IMR-90 (cell line): ENCODE measurements at places on chromosomes 5 and 9.

DNA sequence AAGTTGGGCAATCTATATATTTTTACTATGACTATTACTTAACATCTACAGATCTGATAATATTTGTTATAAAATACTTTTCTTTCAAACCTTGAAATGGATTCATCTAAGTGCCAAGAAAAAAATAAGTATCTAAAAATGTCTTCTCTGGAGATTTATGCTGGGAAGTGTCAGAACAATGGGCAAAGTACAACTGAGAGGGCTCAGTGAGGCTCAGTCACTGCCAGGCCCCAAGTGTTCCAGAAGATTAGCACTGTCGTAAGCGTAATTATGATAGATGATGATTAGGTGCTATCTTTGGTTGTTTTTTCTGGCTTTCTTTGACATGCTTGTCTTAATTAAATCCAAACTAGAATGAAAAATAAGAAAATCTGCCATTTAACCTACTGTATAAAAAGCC lies 72.2 kb upstream of the ADAMTS19 start:
- DNase-seq, result no peak

DNA sequence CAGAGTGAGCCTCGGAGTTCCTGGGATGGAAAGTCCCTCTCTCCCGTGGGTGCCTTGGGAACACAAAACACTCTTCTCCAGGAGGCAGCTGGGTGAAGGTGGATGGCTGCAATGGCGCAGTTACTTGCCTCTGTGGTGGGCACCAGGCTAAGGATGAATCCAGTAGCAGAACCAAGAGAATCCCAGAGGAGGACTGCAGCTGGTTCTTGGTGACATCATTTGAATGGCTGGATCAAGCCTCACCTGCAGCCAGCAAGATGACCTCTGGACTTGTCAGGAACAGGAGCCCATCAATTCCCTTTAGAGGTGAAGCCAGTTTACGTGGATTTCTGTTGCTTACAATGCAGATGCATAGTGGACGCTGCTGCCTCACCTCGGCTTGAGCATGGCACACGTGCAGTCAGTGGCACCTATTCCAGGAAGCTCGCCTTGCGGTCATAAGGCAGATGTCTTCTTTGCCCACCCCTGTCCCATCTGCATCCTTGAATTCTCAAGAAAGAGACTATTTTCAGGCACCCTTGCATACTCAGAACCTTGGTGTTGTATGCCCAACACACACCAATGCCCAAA lies 34.1 kb upstream of the ADAMTS2 start:
- DNase-seq, result no peak

DNA sequence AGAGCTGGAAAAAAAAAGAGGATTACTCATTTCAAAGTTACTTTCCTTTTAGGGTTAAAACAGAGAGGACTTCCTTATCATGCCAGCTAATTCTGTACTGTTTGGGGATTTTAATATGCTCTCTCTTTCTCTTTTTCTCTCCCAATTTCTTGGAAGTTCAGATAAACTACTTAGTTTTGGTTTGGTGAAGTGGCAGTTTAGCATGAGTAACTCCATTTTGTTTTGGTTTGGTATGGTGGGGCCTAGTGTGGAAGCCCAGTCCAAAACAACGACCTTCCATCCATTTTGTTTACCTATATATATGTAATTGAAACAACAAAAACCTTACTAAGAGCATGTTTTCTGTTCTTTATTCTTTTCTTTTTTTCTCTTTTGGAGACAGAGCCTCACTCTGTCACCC lies 3.7 kb upstream of the BSPRY start:
- DNase-seq, result no peak

GRCh38 chr5:66851306-66851705 lies 255.1 kb downstream of the MAST4 start:
- peak; percentile 15 for DNase-seq

DNA sequence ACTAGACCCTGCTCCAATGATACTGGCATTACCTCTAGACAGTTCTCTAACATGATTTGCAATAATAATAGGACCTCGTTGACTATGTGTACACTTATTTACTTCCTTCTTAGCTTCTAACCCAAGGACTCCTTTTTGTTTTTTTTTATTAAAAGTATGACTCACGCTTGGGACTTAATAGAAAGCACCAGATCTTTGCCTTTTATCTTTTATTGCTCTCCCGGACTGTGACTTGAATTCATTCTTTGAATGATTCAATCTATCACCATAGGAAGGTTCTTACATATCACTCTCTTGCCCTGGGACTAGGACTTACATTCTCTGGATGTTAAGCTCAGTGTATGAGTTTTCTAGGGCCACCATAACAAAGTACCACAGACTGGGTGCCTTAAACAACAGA lies 9.0 kb downstream of the C9 start:
- DNase-seq, result no peak

DNA sequence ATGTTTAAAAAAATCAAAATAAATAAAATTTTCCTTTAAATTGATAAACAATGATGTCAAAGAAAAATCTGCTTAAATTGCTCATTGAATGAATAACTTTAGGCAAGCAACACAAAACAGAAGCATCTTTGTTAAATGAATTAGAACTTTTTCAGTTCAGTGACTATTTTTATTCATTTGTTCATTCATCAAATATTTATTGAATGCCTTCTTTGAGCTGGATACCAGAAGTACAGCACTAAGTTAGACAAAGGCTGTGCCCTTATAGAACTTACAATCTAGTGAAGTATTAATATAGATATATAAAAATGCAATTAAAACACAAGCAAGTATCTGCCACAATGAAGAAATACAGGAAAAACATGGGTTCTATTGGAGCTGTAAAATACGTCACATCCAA lies 10.8 kb downstream of the FNIP1 start:
- DNase-seq, result no peak

DNA sequence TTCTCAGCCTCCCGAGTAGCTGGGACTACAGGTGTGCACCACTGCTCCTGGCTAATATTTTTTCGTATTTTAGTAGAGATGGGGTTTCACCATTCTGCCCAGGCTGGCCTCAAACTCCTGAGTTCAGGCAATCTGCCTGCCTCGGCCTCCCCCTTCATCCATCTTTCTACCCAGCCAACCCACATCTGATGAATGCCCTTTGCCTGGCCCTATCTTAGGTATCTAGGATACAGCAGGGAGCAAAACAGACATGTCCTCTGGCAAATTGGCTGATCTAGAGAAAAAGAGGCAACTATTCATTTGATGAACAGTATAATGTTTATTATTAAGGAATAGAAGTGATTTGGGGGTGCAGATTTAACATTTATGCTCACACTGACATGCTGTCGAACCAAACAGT lies 123.0 kb downstream of the TRIO start:
- DNase-seq, result no peak

- no peak for DNase-seq
These were observed 35.4 kb downstream of the STXBP1 start for GRCh38 chr9:127647451-127647850.

GRCh38 chr5:3217114-3217513 lies 378.5 kb upstream of the IRX1 start:
- DNase-seq, result no peak

GRCh38 chr5:56466136-56466816 lies 233.1 kb upstream of the ANKRD55 start:
- no peak for DNase-seq

DNA sequence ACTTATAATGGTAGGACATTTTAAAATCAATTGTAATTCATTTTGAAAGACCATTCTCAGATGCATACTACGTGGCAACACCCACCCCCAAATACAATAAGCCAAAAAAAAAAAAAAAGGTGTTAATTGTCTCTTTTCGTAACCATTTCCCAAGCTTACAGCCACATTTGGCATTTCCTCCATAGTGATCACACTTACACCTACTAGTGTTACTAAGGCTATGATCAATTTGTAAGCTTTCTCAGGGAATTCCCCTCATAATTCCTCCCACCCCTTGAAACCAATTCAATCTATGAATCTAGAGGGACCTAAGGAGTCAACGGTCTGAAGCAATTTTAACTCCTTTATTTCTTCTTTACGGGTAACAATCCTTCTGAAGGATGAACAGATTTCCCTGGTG lies 40.1 kb downstream of the NR2F1 start:
- DNase-seq, result no peak

- peak; percentile 11 for DNase-seq
These were observed 556.3 kb upstream of the RGMB start for GRCh38 chr5:98217138-98217537.

GRCh38 chr9:79883073-79883645 lies 311.4 kb downstream of the TLE4 start:
- DNase-seq, result no peak

GRCh38 chr9:100739666-100740065 lies 161.8 kb downstream of the CAVIN4 start:
- DNase-seq, result no peak

DNA sequence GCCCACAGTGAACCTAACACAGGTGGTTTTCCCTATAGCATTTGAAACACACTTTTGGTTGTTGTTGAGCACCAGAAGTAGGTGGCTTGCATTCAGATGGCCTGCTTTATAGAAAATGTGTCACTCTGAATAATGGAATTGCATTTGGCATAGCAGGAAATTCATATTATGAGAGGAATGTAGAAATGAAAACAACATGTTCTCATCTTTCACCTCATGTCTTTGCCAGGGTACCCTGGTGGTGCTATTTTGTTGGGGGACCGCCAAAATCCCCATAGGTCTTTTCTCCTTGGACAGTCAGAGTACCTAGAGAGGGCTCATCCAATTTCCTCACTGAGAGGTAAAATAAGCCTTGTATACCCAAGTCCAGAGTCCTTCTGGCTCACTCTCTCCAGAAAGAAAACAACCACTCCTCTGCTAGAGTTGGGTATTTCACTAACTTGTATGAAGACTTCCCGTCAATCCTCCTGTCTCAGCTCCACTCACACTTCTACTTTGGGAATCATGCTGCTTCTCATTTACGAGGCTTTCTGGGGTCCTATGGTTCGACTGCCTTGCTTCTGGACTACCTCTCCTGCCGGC lies 67.4 kb downstream of the MRPS27 start:
- no peak for DNase-seq

- no peak for DNase-seq
These were observed 39.9 kb downstream of the BICD2 start for GRCh38 chr9:92724528-92725265.

GRCh38 chr5:18048449-18048848 lies 414.2 kb downstream of the TAF11L14 start:
- no peak for DNase-seq

GRCh38 chr5:171342362-171343111 lies 33.5 kb downstream of the TLX3 start:
- DNase-seq, result peak; percentile 71

- DNase-seq, result peak; percentile 87
These were observed 51.5 kb downstream of the MLLT3 start for GRCh38 chr9:20570756-20571155.

GRCh38 chr5:83246071-83246470 lies 168.7 kb downstream of the XRCC4 start:
- DNase-seq, result no peak
